Stimulated activated CD4-positive, alpha-beta T cell treated with anti-CD3 and anti-CD28 coated beads, TNF-alpha, amount 100 ng/mL, for 1 hour (primary cell): ENCODE measurements at places on chromosomes 4 and X.

- no peak for DNase-seq
Observed at GRCh38 chrX:13345037-13345436, 25.2 kb upstream of the ATXN3L start.

DNA sequence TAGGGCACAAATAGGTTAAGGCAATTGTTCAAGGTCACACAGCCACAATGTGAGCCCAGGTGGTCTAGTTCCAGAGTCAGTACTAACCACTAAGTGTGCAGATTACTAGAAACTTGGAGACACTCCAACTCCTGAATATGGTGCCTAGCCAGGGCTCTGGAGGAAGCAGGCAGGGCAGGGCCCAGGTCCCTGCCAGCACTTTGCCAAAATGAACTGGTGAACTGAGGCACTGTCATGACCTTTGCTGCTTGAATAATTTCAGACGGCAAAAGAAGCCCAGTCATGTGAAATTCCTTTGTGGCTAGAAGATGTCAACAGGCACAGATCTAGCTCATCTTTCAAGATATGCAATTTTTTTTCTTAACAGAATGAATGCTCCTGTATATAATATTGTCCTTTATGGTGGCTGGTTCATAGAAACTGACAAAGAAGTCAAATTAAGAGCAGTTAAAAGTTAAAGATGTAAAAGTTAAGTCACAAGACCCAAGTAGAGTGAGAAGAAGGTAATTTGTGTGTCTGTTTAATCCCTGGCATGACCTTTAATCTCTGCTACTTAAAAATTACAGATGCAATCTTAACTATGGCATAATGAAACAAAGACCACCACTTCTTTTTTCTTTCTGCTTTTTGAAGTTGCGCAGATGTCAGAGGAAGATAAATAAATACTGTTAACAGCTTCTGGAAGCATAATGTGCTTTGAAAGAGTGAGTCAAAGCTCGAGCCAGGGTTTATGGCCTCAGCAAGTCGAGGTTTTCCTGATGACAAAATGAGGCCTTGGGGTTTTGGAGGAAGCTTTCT, 54.1 kb downstream of the SHROOM3 start:
- DNase-seq = no peak

DNA sequence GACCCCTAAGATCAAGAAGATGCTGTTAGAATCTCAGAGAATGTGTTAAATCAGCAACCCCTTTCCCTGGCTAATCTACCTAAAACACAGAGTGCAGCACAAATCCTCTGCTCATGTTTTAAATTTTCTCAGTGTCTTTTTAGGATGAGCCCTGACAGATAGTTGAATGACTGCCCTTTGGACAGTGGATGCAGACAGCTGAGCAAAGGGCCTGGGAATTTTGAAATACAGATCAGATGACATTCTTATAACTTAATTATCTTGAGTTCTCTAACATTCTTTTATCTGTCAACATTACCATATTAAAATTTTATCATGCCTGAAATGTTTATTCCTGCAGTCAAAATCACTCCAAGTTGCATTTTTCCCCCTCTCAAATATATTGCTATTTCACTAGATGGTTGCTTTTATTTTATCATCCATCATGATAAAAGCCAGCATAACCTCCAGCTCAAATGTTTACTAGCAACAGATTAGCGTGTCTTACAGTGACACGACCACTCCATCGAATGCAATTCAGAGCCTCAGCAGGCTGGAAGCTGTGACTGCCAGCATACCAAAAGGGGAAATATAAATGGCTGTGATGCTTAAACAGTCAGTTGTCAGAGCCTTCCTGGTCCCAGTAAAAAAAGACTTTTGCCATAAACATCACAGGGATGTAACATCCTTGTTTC, 22.8 kb upstream of the ARHGAP24 start:
- DNase-seq = no peak

DNA sequence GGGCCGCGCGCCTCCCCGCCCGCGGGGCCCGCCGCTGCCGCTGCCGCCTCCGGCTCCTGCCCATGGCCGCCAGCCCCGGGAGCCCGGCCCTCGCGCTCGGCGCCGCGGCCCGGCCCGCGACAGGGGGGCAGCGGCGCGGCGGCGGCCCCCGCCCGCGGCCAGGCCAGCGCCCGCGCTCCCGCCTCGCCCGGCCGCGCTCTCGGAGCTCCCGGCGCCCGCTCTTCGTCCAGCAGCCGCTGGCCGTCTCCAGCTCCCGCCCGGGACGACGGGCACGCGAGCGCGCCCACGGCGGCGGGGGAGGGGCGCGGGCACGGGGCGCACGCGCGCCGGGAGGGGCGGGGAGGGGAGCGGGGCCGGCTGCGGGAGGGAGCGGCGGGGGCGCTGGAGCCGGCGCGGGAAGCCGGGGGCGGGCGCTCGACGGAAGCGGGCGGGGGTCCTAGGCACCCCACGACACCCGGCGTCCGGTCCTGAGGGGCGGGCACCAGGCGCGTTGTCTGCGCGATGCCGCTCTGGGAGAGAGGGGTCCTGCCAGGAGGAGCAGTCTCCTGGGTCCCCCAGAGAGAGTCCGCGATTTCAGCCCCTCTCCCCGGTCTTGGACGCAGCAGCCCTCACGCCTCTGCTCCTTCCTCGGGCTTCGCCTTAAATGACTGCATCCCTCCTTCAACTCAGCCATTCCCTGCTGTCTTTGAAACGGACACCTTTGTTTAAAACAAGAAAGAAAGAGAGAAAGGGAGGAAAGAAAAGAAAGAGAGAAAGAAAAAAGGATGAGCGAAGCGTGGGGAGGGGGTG, 490 bp upstream of the PDZD4 start:
- DNase-seq = no peak

- DNase-seq = no peak
Observed at GRCh38 chr4:170672381-170672965, 582.7 kb upstream of the AADAT start.

GRCh38 chr4:77859256-77859655, 3.4 kb upstream of the MRPL1 start:
- no peak for DNase-seq

DNA sequence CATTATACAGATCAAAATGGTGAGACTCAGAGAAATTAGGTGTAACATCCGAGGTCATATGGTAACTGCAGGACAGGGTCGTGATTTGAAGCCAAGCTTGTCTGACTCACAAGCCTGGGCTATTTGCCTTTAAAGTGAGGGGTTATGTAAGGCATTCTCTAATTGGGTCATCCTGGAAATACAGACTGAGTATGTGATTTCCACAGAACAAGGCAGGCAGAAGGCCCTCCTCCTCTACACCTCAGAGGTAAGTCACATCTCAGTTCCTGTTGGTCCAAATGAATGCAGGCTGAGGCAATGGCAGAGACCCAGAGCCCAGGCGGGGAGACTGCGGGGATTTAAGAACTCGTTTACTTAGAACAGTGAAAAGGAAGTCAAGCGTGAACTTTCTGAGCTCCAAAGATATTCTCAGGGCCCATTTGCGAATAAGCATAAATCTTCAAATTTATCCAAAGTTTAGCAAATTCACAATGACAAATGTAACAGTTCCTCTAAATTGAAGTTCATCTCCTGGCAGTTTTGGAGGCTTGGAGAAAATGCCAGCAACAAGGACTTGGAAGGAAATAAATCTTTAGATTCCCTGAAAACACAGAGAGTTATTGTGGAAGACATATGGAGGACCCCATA, 153.3 kb downstream of the LDB2 start:
- no peak for DNase-seq

DNA sequence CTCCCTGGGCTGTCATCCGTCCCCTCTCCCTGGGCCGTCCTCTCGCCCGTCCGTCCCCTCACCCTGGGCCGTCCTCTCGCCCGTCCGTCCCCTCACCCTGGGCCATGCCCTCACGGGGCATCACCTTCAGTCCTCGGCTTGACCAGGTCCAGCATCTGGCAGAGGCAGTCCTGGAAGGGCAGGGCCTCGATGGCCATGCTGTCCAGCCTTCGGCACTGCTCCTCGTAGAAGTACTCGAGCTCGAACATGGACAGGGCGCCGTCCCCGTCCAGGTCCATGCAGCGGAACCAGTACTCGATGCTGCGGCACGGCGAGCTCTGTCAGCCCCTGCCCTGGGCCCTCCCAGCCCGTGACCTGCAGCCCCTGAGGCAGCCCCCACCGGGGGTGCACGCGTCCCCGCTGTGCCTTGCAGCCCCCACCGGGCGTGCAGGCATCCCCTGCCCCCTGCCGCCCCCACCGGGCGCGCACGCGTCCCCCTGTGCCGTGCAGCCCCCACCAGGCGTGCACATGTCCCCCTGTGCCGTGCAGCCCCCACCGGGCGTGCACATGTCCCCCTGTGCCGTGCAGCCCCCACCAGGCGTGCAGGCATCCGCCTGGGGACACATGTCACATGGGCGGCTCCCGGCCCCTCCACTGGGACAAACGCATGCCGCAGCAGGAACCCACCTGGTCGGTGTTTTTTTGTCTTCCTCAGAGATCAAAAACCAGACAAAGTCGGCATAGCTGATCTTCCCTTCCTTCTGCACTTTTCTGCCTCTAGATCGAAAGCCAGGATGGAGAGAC, 22.2 kb upstream of the GTPBP6 start:
- no peak for DNase-seq

DNA sequence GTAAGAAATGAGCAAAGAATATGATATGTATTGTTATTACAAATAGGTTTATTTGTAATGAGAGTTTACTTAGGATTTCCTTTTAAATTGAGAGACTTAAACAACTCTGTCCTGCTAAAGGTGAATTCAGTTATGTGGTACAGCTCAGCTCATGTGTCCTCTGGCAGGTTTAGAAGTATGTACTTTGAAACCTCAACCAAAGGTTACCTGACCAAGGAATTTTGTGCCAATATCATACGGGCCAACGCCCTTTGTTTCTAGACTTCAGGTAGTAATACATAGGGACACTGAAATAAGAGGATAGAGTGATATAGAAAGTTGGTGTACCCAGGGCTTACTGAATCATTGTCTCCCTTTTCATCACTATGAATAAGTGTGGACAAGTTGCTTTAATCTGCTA, 25.7 kb downstream of the SLAIN2 start:
- no peak for DNase-seq

DNA sequence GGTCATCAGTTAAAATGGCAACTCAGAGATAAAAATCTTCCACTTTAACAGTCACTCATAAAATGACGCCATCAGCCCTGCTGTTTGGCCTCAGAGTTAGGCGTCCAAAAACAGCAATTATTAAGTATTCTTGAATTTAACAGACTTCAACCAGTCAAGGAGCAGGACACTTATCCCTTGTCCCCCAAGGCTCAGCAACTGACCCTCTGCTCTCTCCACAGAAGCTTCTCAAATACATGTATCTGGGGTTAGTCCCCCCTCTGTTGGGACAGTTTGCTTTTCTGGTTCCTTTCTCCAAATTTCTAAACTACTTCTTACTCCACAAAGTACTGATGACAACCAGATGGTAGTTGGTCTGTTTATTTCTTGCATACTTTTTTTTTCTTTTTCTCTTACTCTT, 54.4 kb downstream of the SOD3 start:
- DNase-seq = no peak

DNA sequence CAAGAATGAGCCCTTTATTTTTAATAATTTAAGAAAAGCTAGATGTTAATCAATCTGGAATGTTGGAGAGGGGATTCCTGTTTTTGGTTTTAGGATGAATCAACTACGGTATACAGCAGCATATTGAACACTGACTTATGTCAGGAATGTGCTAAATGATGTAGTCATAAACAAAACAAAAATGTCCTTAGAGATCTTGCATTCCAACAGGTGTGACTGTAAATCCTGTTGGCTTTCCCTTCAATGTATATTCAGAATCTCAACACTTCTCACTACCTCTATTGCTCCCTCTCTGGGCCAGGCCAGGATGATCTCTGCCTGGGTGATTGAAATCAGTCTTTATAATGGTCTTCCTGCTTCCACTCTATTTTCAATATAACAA, 37.8 kb upstream of the BDH2 start:
- no peak for DNase-seq

DNA sequence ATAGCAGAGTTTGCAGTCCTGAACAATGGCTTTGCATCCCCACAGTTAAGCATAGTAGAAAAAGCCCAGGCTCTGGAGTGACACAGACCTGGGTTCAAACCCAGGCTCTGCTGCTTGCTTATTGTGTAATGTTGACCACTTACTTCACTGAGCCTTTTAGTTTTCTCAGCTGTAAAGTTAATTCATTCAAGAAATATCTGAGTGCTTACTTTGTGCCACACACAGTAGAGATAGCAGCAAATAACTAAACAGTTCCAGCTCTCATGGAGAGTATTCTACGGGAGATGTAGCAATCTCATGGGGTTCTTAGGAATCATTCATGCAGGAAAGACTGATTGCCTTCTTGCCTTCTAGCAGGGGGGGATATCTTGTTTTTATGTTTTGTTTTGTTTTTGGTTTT, 63.2 kb downstream of the SLC9A6 start:
- DNase-seq = no peak
